Naive thymus-derived CD4-positive, alpha-beta T cell (primary cell): ENCODE measurements at places on chromosomes 6 and 20.

- DNase-seq, result no peak
Measured at GRCh38 chr6:21199262-21199661, 394.3 kb upstream of the SOX4 start.

DNA sequence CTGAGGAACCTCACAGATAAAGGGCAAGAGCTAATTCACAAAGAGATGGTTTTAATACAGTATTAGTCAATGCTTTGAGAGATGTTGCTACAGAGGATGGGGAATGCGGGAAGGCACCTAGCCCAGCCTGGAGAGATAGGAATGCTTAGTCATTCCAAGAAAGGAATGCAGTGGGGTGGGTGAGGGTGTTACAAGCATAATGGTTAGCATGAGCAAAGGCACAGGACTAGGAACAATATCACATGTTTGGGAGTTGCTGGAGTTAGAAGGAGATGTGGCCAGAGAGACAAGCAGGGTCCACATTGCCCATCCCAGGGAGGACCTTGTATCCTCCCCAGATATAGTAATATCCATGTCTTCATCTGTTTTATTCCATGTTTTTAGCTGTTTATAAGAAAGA is 107.0 kb upstream of the OGFRL1 start:
- DNase-seq, result no peak

GRCh38 chr20:20426655-20426907 is 58.7 kb downstream of the INSM1 start:
- no peak for DNase-seq

DNA sequence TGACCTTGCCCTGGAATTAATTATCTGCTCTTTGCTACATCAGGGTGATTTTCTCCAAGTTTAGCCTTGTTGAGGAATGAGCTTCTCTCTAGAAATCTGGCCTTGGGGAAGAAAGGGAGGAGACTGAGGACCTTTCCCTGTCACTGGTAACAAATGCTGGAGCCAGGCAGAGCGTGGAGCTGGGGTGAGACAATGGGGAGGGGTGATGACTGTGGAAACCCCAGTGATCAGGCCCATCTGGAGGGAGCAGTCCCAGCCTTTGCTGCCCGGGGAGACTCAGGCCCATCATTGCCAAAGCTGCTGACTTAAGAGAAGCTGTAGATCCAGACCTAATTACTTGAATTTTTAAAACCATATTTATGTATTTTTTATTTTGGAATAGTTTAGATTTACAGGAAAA is 31.3 kb downstream of the BCAS4 start:
- no peak for DNase-seq

GRCh38 chr6:4981761-4982160 is 22.1 kb downstream of the RPP40 start:
- DNase-seq, result no peak

DNA sequence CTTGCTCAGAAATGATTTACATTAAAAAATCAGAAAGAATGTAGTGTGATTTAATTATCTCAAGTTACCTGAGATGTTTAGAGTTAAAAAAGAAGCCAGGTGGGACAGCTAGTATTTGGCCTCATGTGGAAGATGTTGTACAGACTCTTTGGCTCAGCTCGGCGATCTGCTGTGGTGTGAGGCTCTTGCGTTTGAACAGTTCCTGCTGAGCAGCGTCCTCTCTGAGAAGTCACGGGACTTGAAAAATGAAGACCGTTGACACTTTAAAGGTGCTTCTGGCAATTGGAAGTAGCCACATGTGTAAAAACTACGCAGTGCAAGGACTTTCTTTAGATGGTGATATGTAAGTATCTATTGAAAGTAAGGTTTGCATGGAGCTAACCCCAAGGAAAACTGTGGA is 169.0 kb downstream of the BACH2 start:
- no peak for DNase-seq

- DNase-seq, result no peak
Measured at GRCh38 chr6:118317581-118318563, 230.2 kb upstream of the PLN start.

DNA sequence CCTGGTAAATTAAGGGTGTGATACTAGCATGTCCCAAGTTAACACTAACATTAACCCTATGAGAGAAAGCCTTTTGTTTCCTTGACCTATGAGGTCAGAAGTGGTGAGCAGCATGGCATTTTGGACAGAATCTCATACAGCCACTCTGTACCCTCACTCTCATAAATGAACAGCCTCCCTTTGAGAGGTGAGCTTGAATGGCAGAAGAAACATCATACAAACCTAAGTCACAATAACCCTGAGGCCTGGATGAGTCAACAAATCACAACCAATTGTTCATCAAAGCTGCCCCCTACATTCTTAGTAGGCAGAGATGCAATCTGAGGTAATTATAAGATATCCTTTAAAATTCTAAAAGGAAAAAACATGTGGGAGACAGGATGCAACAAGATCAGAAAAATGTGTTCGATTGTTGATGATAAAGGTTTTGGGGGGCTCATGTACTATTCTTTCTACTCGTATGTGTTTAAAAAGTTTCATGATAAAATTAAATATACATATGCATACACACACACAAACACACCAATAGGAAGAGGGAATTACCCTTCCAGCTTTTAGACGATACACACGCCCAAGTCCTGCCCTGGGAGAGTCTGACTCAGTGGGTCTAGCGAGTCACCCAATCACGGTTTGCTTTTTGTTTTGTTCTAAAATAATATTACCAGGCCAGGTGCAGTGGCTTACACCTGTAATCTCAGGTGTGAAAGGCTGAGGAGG is 117.3 kb downstream of the ARHGAP18 start:
- no peak for DNase-seq

DNA sequence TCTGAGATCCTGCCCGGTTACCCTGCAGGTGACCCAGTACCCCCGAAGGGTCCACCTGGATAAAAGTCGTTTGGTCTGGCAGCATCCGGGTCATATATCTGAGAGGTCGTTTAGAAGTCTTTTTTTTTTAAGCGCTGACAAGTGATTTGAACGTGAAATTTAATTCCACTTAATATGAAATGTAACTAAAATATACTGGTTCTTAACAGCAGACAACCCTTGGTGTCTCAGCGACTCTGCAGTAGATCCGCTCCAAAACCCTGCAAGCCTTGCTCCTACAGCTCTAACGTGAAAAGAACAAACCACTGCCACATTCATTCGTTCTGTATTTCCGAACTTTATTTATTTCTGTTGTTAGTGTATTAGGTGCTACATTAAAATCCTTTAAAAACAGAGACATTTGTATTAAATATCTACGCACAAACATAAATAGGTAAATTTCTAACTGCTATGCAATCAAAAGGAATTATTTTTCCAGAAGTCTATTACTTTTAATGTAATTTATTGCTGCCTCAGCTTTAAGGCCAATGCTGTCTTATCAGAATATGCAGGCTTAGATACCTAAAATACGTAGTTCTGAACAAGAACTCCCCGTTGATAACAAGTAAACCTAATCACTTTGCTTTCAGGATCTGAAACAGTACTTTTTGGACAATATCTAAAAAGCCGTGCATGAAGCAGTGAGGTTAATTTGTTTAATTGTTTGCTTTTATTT is 33.5 kb upstream of the TCF21 start:
- no peak for DNase-seq

DNA sequence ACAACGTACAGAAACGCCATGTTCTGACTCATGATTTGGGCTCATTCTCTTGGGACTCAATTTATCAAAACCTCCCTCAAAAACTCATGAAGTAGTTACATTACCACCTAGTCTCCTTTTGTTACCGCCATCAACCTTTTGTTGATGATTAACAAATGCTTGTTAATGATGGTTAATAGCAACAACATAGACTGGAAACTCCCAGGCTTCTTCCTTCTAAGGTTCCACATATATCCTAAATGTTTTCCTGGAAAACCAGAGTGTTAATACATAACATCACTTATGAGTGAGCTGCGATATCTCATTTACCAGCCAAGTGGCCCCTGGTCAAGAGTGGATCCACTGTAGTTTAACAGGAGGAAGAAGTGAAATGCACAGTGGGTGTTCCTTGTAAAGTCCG is 176.3 kb downstream of the ERMARD start:
- no peak for DNase-seq

DNA sequence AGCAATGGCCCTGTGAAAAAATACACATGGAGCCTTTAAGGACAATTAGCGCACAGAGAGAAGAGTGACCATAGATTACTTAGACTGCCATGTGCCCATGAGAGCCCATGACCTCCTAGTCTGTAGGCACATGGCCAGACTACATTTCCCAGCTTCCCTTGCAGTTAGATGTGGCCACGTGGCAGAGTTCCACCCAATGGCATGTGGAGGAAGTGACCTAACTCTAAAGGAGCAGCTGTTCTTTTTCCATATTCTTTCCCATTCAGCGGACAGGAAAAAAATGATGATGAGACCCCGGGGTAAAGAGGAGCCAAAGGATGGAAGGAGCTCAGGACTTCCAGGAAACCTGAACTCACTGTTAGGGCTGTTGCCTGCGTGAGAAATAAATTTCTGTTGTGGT is 116.6 kb downstream of the CBLN4 start:
- DNase-seq, result no peak

- no peak for DNase-seq
Measured at GRCh38 chr20:19783966-19784401, 25.9 kb downstream of the RIN2 start.

- DNase-seq, result no peak
Measured at GRCh38 chr20:43913291-43914025, 1.2 kb upstream of the TOX2 start.

GRCh38 chr6:24574809-24575208 is 71.2 kb downstream of the KIAA0319 start:
- DNase-seq, result no peak

DNA sequence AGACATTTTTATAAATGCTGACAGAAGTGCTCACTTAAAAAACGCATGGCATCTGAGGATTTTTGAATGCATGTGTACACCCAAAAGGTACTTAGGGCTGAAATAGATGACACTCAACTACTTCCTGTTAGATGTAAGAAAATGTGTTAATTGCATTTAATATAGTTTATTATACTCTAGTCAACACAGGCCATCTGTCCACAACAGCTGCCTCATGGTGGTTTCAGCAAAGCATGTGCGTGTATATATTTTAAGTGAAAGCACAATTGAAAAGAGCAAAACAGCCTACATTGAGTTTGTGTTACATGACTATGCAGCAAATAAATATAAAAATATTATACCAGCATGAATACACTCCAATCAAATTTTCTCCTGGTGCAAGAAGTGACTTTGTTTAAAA is 1233.0 kb upstream of the EYS start:
- no peak for DNase-seq

DNA sequence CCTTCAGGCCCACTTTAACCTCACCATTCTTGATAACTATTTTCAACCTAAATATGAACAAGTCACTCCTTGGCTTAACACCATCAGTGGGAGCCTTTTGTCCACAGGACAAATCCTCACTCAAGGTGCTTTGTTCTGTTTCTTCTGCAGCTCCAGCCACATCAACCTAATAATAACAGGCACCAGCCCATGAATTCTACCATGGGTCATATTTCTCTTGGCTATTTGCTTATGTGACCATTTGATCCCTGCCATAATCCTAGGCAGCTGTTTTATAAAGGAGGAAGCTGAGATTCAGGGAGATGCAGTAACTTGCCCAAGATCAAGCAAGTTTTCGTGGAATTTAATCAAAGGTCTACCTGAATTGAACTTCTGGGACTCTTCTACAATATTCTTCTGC is 561.3 kb downstream of the DHX35 start:
- no peak for DNase-seq

DNA sequence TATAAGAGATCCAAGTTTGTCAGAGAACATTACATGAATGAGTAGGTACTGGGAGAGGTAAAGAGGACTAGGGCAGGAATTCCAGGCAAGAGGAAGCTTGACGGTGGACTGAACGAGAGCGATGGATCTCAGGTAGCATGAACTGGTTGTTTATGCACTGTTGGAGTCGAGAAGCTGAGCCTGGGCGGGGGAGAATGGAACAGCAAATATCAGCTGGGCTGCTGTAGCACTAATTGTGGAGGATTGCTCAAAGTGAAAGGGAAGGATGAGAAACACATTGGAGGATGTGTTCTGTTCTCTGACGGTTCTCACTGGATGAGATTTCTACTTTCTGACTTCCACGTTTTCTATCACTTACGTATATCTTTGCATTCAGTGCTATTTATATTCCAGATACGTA is 164.2 kb downstream of the PHF3 start:
- no peak for DNase-seq

DNA sequence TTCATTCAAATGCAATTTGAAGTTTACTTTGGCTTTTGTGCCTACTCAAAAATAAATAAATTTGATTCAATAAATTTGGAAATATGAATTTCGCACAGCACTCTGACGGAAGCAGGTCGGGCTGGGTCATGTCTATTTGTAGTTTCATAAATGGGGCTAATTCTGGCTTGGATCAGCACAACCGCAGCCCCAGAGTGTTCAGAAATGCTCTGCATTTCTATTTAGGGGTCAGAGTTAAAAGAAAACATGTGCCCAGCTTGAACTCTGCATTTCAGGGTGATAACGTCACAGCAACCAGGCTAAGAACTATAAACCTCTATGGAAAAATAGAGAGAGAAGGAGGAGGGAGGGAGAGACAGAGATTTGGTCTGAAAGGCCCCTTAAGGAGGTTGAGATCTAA is 480.9 kb upstream of the NOX3 start:
- DNase-seq, result no peak

DNA sequence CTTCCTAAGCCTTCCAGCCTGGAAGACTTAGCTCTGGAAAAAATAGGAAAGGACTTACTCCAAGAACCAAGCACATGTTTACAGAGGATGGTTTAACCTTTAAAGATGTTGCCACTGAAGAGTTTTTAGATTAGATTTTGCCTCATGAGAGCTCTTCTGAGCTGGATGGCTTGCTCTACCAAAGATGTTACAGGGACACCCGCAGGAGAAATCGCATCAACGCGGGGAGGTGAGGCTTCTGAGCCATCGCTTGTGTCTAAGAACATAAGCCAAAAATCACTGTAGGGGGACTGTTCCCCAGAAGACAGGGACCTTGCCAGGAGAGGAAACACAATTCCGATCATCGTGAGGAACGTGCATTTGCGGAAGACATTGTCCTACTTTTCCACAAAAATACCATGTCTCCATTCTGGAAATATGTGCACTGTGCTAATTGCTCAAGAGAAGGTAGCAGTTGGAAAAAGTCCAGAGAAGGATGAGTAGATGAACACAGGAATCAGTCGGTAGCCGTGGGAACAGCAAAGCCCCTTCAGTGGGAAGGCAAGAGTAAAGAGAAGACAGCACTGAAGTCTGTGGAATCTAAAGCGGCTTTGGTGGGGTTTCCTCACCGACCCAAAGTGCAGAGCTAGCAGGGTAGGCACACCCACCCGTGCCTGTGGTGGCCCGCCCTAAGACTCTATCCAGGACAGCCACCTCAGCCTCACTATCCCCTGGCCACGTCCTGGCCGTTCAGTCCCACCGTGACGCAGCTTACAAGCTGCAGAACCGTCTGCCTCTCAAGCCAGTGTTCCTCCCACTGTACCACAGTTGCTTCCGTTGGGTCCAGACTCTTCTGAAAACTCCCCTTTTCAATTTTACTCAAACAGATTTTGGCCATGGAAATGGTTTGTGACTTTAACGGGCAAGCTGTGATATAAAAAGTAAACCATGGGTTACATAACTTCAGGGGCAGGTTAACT is 334.8 kb downstream of the NRN1 start:
- DNase-seq, result no peak

- no peak for DNase-seq
Measured at GRCh38 chr20:15487030-15487429, 1086.2 kb downstream of the KIF16B start.
